ENCODE measurements at places on chromosomes 1 and 21. TPM values are rescaled to one million over a fixed set of nuclear protein-coding genes. Genes with fewer than 3 reads are reported as not detected.

The KRTAP23-1 gene
- total RNA-seq: not detected

The NVL gene
- total RNA-seq: 45.7 TPM

The CAPN9 gene
- total RNA-seq: not detected

The TNNI3K gene
- total RNA-seq: not detected

The PLXNA2 gene
- 0.89 TPM for total RNA-seq

The IFT25 gene
- total RNA-seq: 66.9 TPM

The DISC1 gene
- 10.5 TPM for total RNA-seq

The CR2 gene
- 0.05 TPM for total RNA-seq

The OPRD1 gene
- total RNA-seq: not detected

The CCDC185 gene
- not detected for total RNA-seq

The SMCP gene
- total RNA-seq: not detected

The C1orf141 gene
- total RNA-seq: not detected

Data from T-helper 2 cell treated with Interferon-gamma antibody and Interleukin-4, amounts not matched to agents 100 ng/mL and 5 ng/mL, for 36 hours (primary cell).